GM23338 (cell line): ENCODE measurements at places on chromosomes 5 and 9. TPM values are rescaled to one million over a fixed set of nuclear protein-coding genes. Genes with fewer than 3 reads are reported as not detected.

The DNAH5 gene
- total RNA-seq: 0.19 and 0.56 TPM in 2 replicates

The ASPN gene
- total RNA-seq: not detected in 2 replicates

The LTC4S gene
- 1.2 and 10.1 TPM in 2 replicates for total RNA-seq

The GADD45G gene
- 12.7 and 15.8 TPM in 2 replicates for total RNA-seq

The LHFPL2 gene
- total RNA-seq: 49.4 and 50.8 TPM in 2 replicates

The ADAMTS16 gene
- total RNA-seq: 14.3 and 15.4 TPM in 2 replicates
